CD4-positive, alpha-beta T cell (primary cell): ENCODE measurements at places on chromosomes 5 and 9.

- DNase-seq, result no peak
Measured at GRCh38 chr5:158235159-158235547, 376.2 kb upstream of the CLINT1 start.

DNA sequence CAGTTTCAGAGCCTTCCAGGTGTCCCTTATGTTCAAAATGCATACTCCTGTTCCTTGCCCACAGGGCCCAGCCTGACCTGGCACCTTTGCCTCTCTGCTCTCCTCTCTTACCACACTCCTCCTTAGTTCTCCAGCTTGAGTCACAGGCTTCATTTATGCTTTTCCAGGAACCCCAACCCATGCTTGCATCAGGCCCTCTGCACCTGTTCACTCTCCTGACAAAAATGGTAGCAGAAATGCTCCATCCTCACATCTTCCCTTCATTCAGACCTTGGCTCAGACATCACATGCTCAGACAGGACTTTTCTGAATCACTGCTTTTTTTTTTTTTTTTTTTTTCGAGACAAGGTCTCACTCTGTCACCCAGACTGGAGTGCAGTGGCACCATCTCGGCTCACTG is 15.1 kb upstream of the RNF145 start:
- DNase-seq, result no peak

GRCh38 chr5:7884491-7885267 is 15.7 kb downstream of the MTRR start:
- no peak for DNase-seq

DNA sequence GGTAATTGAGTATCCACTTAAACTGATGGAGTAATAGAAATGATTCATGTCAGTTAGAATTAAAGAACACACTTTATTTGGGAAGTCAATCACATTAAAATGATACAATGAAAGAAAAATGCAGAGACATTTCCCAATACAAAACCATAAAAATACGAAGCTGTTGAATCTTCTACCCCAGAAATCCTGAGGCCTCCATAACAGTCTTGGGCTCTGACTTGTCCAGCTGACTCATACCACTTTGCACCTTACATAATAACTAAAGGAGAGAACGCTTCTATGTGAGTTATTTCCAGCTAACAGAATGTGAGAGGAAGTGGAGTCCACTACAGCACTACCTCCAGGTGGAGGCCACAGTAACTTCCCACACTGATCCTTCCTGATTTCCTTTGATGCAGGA is 305.0 kb downstream of the MRPS30 start:
- DNase-seq, result no peak

- no peak for DNase-seq
Measured at GRCh38 chr9:22204240-22204639, 195.1 kb upstream of the CDKN2B start.

DNA sequence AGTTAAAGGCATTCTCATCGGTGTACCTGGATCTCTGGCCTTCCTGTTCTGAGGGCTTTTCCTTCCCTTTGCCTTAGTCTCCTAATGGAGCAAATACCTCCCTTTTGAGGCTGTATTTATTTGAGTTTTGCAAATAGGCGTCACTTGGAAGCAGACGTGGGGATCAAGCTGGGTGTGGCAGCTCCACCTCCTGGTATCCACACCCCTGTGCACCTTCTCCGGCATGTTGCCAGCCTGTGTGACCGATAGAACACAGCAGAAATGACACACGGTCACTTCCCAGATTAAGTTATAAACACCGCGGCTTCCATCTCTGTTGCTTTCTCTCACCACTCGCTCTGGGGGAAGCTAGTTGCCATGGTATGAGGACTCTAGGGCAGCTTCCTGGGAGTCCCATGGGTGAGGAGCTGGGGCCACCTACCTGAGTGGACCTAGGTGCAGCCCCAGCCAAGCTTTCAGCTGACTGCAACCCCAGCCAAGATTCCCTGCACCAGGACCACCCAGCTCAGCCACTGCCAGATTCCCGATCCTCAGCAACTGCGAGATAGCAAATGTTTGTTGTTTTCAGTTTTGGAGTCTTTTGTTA is 214.4 kb upstream of the MVB12B start:
- no peak for DNase-seq

- no peak for DNase-seq
Measured at GRCh38 chr5:115977096-115977495, 14.8 kb downstream of the LVRN start.

DNA sequence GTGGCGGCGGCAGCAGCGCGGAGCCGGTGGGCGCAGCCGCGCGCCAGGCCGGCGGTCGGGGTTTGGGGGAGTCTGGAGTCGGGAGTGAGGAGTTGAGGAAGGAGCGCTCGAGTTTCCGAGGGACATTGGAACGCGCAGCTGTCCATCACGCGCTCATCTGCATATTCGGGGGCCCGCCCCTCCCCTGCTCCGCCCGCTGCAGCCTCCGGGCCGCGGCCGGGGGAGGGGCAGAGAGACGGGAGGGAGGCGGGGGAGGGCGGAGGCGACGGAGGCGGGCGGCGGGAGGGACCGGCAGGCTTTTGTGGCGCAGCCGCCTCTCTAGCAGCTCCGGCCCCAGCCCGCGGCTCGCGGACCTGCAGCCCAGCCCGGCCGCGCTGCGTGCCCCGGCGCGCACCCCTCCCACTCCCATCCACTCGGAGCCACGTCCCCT is at the start of gene IRX2:
TSS of gene IRX2 (minus strand) at position 86 of the 430 bp plus-strand sequence. CDS start 264 bp downstream, outside the sequence.
- no peak for DNase-seq

DNA sequence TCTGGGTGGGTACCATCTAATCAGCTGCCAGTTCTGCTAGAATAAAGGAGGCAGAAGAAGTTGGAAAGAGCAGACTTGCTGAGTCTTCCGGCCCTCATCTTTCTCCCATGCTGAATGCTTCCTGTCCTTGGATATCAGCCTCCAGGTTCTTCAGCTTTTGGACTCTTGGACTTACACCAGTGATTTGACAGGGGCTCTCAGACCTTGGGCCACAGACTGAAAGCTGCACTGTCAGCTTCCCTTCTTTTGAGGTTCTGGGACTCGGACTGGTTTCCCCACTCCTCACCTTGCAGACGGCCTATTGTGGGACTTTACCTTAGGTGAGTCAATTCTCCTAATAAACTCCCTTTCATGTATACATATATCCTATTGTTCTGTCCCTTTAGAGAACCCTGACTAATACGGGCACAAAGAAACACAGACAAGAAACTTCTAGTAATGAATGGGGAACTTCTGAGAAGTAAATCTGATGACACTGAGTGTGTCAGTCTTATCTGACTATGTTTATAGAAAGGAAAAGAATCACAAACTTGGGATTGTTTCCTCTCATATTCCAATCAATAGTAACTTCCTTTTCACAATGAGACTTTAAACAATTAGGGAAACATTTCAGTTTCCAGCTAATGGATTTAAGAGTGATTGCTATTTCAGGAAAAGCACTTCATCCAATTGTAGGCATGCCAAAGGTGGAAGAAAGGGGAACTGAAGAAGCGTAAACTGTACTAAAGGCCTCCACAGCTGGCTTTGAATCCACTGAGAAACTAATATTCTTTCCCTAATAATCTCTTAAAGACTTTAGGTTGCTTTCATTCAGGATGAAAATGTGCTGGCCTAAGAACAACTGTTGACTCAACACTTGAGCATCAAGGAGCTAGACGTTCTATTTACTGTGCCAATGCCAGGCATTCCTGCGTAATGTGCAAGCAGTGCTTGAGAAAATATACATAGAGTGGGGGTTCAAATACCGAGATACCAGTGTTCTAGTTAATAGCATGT is 127.9 kb upstream of the PTGER4 start:
- DNase-seq, result no peak

GRCh38 chr5:154203798-154204578 is 13.5 kb downstream of the GALNT10 start:
- DNase-seq, result no peak

DNA sequence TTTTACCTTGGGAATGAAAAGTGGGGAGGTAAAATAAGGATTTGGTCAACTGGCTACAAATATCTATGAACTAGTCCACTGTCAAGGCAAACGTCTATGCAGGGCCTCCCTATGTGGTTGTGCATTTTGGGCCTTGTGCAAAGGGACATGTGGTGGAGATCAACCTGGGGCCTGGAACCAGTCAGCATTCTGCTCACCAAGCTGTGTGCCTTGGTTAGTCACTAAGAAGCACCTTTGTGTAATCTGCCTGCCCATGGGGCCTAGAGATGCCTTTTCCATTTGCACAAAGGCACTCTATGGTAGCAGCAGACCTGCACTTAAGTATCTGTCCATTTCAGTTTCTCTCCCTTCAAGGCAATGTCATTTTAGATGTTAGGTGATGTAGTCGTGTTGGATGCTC is 184.0 kb downstream of the GNAQ start:
- no peak for DNase-seq

GRCh38 chr5:1746371-1747078 is 53.1 kb downstream of the MRPL36 start:
- DNase-seq, result no peak

- no peak for DNase-seq
Measured at GRCh38 chr9:114238891-114239875, 83.7 kb upstream of the ORM1 start.

- DNase-seq, result no peak
Measured at GRCh38 chr9:113585555-113585954, 122.0 kb downstream of the RGS3 start.

- DNase-seq, result no peak
Measured at GRCh38 chr5:147554261-147554817, 44.5 kb upstream of the DPYSL3 start.

- DNase-seq, result no peak
Measured at GRCh38 chr9:125805057-125805456, 57.9 kb downstream of the PBX3 start.

DNA sequence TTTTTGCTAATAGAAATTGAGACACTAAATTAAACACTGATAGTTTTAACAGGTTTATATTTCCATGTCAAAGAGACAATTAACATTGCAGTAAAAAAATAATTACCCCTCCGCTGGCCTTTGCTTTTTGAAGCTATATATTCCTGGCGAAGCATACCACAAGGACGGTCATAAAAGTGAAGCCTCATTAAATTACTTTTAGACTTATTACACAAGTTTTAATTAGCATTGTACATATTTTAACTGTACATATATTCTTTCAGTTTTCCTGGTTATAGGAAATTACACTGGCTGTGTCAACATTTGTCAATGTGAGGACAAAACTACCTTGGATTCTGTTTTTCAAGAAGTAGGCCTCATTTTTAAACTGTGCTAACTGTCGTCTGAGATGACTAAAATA is 1.2 kb downstream of the CDKN2A start:
- DNase-seq, result no peak

DNA sequence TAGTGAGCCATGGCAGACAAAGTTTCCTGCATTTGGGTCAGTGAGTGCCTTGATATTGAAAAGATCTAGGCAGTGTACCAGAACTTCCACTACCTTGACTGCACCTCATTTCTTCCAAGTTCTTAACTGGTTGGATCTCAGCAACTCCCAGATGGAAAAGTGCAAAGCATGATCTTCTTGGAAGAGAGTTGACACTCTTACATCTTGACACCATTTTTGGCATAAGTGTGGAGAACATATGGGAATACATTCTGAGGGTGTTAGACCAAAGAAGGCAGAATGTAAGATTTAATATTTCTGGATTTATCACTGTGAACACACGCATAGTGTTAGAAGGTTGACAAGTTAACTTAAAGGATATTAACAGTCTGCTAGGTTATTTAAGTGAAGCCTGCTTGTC is 555.1 kb upstream of the CTNND2 start:
- DNase-seq, result no peak

DNA sequence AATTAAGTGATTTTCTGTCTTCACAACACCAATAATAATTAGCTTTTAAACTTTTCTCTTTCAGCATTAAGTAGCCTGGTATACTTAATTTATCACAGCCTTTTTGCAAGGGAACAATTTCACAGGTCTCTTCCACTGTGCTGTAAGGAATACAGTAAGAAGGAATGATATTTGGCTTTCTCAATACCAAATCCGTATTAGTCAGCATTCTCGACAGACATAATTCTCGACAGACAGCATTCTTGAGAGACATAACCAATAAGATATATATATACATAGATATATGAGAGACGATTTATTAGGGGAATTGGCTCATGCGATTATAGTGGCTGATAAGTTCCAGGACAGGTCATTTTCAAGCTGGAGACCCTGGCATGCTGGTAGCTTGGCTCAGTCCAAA is 18.0 kb downstream of the PRKAA1 start:
- DNase-seq, result no peak

DNA sequence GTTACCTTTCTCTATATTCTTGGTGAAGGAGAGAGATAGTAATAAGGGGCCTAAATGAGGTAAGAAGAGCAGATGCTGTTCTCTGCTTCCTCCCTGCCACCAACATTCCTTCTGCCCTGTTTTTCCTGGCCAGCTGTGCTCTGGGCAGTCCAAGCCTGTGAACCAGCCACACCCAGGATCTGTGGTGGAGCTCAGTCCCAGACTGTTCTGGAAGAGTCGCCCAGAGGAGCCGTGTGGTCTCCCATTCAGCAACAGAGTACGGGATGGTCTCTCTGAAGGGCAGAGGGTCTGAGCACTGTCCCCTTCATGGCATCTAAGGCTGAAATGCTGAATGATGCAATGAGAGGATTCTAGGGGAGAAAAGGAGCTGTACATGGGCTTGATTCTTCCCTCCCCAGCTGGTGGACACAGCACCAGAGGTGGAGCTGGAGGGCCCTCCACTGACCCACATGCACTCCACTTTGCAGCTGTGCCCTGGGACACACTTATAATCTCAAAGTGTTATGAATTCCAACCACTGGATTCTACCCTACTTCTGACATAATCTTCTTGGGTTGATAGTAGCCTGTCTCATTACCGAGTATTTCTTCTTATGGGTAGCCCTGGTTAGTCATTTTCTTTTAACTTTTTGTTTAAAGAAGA is 70.8 kb upstream of the RPS23 start:
- DNase-seq, result no peak

DNA sequence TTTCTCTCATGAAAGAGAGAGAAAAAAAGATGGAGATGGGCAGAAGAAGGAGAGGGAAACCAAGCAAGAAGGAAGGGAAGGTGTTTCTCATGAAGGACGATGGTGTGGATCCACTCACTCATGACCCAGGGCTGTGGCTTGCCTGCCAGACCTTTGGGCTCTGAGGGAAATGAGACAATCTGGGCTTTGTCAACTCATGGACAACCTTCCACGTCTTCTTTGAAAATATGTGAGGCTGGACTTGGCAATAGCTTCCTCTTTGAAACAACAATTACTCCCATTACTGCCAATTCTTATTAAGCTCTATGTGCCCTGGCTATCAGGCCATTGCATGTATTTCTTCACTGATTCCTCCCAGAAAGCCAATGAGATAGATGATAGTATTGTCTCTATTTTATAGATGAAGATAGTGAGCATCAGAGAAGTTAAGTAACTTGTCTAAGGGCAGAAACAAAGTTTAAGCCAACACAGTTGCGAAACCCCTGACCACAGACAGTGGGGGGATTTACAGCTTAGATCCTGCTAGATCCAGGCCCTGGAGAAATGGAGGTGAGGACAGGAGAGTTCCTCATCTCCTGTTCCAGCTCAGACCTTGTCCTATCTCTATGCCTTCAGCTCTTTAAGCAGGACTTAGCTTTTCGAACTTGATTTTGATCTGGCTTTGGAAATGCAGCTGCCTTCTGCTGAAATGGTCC is 132.4 kb downstream of the GCNT1 start:
- no peak for DNase-seq
